ENCODE measurements at places on chromosomes 13 and 19. TPM values are rescaled to one million over a fixed set of nuclear protein-coding genes. Genes with fewer than 3 reads are reported as not detected.

DNA sequence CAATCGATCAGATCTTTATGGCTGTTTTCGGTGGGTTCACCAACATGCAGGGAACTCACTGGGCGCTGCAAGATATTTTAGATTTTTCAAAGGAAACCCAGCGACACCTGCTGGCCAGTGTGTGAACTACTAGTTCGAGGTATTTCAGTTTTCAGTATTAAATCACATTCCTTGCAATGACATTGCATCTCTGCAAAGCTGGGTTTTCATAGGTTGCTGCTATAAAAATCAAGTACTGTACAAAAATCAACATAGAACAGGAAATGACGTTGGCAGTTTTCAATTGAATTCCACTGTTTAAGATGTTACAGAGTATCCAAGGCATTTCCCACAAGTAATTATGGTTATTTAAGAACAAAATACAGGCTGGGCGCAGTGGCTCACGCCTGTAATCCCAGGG lies 17.6 kb downstream of the LIG1 start:
- DNase-seq, result peak; percentile 87

DNA sequence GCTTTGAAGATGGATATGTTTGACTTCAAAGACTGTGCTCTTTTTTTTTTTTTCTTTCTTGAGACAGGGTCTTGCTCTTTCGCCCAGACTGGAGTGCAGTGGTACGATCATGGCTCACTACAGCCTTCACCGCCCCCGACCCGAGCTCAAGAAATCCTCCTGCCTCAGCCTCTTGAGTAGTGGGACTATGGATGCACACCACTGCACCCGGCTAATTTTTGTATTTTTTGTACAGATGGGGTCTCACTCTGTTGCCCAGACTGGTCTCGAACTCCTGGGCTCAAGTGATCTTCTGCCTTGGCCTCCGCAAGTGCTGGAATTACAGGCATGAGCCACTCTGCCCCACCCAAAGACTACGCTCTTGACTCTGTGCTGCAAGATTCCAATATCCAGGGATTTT lies 50.4 kb downstream of the SPTBN4 start:
- DNase-seq, result no peak

Gene TNFSF9
- total RNA-seq, result 3.0 TPM

DNA sequence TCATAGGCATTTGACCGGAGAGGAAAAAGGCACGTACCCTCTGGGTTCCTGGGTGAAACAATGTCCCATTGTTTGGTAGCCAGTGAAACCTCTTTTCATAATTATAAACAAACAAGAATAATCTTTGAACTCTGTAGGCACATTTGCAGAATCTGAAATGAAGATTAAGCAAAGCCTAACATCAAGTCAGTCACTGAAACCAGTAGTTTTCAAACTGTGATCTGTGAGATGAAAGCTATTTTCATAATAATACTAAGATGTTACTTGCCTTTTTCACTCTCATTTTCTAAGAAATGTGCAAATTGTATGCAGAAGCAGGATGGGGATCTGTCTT lies 105.4 kb downstream of the WDFY2 start:
- peak; percentile 73 for DNase-seq

Gene RDH8
- total RNA-seq, result not detected
